ENCODE measurements at places on chromosomes 16 and 17.

GRCh38 chr17:45296833-45297124 is 20.0 kb downstream of the MAP3K14 start:
- DNase-seq: no peak

- no peak for DNase-seq
Observed at GRCh38 chr17:67126983-67127382, 82.6 kb downstream of the CACNG1 start.

- DNase-seq: no peak
Observed at GRCh38 chr17:50163843-50164696, 1.7 kb upstream of the SGCA start.

- no peak for DNase-seq
Observed at GRCh38 chr17:49990921-49991320, 4.1 kb downstream of the DLX3 start.

GRCh38 chr17:50211249-50212120 is 10.1 kb upstream of the COL1A1 start:
- no peak for DNase-seq

DNA sequence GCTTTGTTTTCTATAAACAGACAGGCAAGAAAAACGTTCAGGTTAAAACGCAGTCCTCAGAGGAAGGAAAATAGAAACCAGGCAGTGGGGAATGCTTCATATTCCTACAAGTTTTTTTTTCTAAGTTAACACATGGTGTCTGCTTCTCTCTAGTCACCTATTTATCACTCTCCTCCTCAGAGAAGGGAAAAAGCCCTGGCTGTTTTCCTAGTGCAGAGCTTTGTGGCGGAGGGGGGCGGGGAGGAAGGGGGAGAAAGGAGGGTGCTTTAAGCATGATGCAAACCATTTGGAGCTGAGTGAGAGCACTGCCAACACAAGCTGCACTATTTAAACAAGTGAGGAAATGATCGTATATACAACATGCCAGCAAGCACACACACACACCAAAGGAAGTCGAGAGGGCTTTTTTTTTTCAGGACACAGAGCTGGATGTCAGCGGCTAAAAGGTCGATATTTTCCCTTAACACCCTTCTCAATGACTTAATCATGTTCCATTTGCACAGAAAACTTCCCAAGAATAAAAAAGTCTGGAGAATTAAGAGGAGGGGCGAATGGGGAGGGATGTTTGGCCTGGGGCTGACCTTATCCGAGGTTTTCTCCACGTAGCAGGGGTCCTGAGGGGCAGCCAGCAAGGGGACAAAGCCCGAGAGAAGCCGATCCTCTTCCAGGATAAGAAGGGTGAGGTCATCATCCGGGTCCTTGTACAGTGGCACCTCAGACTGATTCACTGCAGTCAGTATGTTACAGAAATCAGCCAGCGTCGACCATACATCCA is 117.4 kb downstream of the HIC1 start:
- DNase-seq: no peak

DNA sequence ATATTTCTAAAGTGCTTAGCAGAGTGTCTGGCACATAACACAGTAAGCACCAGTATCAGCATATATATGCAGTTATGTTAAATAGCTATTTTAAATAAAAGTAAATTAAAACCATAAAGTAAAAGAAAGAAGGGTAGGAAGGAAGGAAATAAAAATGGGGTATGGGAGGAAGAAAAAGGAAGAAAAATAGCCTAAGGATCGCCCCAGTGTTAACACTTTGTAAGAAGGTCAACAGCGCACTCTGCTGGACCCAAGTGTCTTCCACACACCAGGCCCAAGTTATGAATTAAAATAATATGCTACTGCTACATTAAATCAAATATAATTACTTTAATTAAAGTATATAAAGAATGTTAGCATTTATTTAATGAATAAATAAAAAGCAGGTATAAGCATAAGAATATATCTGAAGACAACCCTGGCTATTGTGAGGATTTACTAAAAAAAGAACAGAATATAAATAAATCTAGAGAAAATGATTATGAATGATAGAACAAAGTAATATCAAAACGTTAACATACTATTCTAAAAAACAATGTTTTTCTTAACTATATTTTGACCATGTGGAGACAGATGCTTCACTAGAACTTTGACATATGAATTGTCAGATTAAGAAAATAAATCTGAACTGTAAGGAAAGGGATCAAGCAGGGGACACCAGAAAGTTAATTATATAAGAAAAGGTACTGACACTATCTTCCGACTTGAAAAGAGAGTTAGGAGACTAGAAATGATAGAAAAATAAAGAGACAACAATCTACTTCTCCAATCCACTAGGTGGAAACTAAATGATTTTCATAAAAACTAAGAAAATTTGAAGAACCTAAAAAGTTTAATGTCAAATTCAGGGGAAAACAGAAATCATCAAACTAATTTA is 25.9 kb downstream of the BRIP1 start:
- DNase-seq: no peak

GRCh38 chr17:46182961-46183360 is 10.3 kb downstream of the KANSL1 start:
- no peak for DNase-seq

DNA sequence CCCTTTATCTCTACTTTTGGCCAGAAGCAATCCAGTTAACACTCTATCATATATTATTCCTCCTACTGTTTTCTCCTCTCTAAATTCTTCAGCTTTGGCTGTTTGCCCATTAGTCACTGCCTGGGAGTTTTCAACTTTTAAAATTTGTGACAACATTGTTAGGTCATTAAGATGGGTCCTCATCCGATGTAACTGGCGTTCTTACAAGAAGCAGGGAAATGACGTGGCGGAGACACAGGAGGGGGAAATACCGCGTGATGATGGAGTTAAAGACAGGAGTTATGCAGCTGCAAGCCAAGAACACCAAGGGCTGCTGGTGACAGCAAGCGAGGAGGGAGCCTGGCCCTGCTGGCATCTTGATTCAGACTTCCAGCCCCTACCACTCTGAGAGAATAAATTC is 34.8 kb upstream of the CPHXL start:
- DNase-seq: peak; percentile 28

- DNase-seq: no peak
Observed at GRCh38 chr16:67399218-67399733, 6.0 kb upstream of the TPPP3 start.

- DNase-seq: no peak
Observed at GRCh38 chr16:5756969-5757368, 659.4 kb upstream of the EEF2KMT start.

- peak; percentile 90 for DNase-seq
Observed at GRCh38 chr17:66200685-66201092, 8.8 kb upstream of the CEP112 start.

- no peak for DNase-seq
Observed at GRCh38 chr17:45284176-45285140, 22.6 kb upstream of the SPATA32 start.

DNA sequence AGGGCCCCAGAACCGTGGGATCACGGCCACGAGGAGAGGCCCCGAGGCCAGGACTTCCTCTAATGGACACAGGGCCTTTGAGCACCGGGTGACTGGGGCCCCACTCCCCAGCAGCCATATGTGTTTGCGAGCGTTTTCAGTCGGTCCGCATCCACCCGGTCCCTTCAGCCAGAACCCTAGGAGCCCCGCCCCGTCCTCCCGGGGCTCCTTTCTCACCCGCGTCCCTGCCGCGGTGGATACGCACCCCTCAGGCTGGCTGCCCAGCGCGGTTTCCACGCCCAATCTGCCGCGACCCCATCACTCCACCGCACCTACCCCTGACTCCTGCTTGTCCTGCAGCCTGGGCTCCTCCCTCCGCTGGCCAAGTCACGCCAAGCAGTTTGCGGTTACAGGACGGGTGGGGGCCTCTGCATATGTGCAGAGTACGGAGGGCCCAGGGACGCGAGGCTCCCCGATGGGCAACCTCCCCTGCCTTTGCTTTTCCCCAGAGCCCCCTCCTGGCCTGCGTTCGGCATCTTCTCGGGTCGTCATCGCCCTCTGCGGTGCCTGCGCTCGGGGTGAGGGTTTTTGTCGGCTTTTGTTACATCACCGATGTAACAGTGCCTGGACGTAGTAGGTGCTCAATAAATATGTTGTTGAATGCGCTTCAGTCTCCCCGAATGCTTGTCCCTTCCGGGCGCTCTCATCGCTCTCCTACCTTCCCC is 1.0 kb upstream of the TTYH2 start:
- no peak for DNase-seq

DNA sequence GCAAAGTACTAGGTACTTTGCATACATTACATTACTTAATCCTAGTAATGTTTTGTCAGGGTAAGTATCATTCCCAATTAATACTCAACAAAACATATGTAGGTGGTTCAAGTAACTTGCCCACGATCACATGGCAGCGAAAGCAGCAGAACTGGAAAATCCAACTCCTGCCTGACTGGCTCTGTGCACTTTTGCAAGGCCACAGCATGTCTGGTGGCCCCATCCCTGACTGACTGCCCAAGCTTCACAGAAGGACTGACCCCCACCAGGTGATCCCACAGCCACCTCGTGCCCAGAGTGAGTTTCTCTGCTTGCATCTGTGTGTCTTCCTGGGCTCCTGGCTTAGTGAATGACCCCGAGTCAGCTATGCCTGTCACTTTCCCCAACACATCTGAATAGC is 11.4 kb downstream of the CNP start:
- no peak for DNase-seq

- no peak for DNase-seq
Observed at GRCh38 chr17:4040784-4041183, 76.5 kb upstream of the ATP2A3 start.

DNA sequence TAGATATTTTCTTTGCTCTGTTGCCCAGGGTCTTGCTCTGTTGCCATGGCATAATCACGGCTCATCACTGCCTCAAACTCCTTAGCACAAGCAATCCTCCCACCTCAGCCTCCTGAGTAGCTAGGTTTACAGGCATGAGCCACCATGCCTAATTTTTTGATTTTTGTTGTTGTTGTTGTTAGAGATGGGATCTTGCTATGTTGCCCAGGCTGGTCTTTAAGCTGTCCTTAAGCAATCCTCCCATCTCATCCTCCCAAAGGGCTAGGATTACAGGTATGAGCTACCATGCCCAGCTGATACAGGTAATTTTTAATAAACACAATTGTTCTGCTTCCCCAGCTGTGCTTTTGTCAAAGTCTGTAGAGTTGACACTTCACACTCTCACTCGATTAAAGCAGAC is 159.3 kb downstream of the PARN start:
- DNase-seq: no peak

GRCh38 chr16:66563574-66564334 is 2.5 kb upstream of the CMTM1 start:
- peak; percentile 68 for DNase-seq

GRCh38 chr17:58917228-58917627 is 161.6 kb downstream of the PPM1E start:
- no peak for DNase-seq

GRCh38 chr17:57442914-57443571 is 186.7 kb downstream of the MSI2 start:
- DNase-seq: peak; percentile 41

GRCh38 chr17:48909783-48910182 is 1.6 kb downstream of the UBE2Z start:
- no peak for DNase-seq

GRCh38 chr17:27354491-27355081 is 60.7 kb downstream of the WSB1 start:
- DNase-seq: no peak

GRCh38 chr17:70912716-70913485 is 743.6 kb downstream of the KCNJ2 start:
- DNase-seq: no peak

DNA sequence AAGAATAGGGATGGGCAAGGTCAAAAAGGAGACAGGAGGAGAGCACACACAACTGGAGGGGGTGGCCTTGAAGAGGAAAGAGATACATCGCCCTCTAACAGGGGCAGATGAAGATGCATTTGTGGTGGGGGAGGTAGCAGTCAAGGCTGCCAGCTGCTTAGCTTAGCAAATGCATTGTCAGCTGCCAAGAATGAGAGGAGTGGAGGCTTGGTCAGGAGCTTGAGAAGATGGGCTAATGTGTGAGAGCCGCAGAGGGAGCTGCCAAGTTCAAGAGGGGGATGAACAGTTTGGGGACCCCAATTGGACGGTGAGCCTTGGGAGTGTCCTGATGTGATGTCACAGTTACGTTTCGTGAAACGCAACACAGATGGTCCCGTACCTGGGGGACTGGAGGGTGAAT is 28.9 kb upstream of the GNA13 start:
- no peak for DNase-seq

DNA sequence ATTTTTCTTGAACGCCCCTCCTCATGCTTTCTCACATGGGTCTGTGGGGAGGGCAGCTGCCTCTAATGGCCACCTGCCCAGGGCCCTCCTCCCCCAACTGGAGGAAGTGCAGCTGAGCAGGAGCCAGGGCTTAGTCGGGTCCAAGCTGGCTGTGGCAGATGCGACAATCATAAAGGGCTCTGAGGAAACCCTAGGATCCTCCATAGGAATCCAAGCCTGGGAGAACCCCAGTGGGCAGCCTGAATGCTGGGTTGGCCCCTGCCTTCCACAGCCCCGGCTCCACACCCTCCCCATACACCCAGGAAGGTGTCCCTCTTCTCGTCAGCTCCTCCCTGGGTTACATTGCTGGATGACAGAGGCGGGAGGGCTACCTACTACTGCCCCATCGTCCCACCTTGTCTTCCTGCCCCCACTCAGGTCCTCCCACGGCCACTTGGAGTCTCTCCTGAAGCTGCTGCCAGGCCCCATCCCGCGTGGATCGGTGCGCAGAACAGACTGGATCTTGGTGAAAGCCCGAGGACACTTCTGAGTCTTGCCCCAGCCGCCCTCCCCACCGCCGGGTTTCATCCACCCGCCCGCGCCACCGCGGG is 15.6 kb upstream of the CBFB start:
- no peak for DNase-seq

DNA sequence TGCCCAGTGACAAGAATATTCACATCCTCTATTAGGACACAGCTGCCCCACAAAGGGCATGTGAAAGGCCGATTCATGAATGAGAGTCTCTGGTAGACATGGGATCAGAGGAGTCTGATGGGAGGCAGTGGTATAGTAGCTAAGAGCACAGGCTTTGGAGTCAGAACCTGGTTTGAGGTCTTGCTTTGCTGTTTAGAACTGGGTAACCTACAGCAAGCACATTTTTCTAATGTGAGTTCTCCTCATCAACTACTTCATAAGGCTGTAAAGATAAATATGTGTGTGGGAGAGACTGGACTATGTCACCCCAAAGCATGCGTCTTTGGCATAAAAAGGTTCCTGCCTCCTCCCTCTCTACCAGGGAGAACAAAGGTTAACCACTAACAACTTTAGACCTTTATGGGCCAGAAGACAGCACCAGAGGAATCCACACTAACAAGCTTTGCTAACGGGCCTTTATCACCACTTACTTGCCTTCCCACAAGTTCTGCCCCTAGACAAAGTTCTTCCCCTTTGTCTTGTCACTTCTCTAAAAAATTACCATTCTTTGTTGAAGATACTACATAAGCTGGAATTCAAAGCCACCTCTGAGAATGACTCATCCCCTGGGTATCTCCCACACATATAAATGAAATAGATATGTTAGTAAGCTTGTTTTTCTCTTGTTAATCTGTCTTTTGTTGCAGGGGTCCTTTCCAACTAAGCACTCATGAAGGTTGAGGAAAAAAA is 21.1 kb downstream of the CDR2 start:
- DNase-seq: no peak

Data from T-helper 2 cell (primary cell).